Activated CD4-positive, CD25-positive, alpha-beta regulatory T cell (primary cell): ENCODE measurements at places on chromosomes 1 and 21.
A peak's percentile ranks its signal among the peaks of the same experiment; 100 is the strongest.

DNA sequence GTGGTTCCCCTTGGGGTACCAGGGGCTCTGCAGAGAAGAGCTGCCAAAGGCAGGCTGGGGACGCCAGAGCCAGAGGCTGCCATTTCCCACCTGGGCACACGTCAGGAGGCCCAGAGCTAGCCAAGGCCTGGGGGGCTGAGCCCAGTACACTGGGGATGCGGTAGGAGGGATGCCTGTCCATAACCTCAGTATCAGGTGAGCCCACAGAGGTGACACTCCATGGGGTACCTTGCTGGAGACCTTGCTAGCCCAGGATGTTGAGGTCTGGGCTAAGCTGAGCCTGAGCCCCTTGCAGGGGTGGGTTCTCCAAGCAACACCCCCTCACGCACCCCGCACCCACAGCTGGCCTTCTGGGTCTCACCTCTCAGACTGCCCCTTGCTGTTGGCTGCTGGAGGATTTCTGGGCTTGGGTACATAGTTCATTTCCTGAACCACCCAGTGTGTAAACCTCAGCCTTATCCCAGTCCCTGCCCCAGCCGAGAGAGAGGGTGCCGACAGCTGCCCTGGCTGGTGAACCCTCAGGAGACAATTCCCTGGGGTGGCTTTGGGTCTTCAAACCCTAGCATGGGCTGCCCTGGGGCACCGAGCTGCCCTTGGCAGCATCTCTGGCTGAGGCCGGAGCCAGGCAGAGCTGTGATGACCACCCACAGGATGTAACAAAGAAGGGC lies 92.5 kb upstream of the VAMP3 start:
- DNase-seq: no peak

GRCh38 chr1:74771913-74772515 lies 39.1 kb downstream of the TYW3 start:
- no peak for DNase-seq

DNA sequence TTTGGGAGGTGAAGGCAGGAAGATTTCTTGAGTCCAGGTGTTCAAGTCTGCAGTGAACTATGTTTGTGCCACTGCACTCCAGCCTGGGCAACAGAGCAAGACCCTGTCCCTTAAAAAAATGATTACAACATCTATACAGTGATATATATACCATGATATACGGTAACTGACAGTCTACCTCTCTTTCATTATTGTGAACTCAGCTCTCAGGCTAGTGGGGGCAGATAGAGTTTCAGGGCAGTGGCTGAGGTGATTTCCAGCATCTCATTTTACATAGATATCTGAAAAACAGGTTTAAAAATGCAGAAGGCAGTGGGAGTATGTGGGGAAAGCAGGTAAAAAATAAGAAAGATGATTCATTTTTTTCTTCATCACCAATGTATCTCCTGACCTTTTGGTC lies 8.1 kb upstream of the NTNG1 start:
- DNase-seq: no peak

- DNase-seq: no peak
Observed at GRCh38 chr1:226684026-226684425, 55.1 kb downstream of the ITPKB start.

DNA sequence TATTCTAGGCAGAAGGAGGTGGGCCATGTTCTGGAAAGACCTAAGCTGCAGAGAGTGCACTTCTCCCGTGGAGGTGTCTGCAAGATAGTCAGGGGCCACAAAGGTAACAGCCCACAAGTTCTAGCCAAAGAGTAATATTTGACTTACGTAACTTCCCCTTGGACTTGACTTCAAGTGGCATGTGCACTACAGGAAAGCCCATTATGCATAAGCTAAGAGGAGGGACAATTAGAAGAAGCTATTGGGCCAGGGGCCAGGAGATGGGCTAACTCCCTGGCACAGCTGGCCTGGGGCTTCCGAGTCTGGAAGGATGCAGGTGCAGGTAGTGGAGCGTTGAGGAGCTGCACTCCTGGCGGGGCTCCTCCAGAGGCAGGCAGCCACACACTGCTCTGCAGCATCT lies 58.3 kb downstream of the ERG start:
- no peak for DNase-seq

- DNase-seq: no peak
Observed at GRCh38 chr1:206050655-206051235, 2.2 kb upstream of the RHEX start.

GRCh38 chr1:206101351-206102045 lies 15.7 kb downstream of the AVPR1B start:
- DNase-seq: no peak

- DNase-seq: no peak
Observed at GRCh38 chr1:100868364-100868995, 26.2 kb downstream of the EXTL2 start.

- DNase-seq: peak; percentile 13
Observed at GRCh38 chr21:29195981-29196669, 65.7 kb downstream of the MAP3K7CL start.

- no peak for DNase-seq
Observed at GRCh38 chr1:67126111-67126746, 8.5 kb downstream of the C1orf141 start.

GRCh38 chr1:62070384-62071011 lies 124.2 kb upstream of the L1TD1 start:
- no peak for DNase-seq

DNA sequence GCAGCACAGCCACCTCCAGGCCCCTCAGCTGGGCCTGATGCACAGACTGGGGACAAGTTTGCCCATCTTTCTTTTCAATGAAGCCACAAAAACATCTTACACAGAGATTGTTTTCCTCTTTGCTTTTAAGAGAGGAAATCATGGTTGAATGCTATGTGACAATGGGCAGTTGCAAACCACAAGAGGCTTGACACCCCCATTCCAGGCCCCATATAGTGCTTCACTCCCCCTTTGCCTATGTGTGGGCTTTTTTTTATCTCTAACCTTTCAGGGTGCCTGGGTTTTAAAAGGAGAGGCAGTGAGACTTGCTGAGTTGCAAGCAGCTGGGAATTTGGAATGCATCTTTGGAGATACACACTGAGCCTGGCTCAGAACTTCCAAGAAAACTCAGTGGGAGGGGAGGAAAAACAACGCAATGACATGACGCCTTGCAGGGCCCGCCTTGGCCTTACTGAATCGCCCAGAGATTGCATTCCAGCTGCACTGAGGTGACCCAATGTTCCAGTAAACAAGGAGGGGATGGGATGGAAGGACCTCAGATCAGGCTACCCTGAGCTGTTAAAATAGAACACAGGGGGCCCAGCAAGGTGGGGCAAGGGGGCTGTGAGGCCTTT lies 145.2 kb upstream of the ZNF648 start:
- DNase-seq: no peak

DNA sequence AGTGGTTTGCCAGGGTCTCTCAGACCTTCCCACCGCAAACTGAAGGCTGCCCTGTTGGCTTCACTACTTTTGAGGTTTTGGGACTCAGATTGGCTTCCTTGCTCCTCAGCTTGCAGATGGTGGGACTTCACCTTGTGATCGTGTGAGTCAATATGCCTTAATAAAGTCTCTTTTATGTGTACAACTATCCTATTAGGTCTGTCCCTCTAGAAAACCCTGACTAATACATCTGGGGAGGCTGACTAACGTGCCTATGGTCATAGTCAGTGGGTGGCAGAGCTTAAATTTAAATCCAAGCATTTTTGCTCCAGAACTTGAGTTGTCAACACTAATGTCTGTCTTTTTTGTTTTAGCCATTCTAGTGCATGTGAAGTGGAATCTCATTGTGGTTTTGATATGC lies 76.5 kb upstream of the CHODL start:
- DNase-seq: no peak

GRCh38 chr1:76759950-76760349 lies 107.3 kb upstream of the ST6GALNAC5 start:
- DNase-seq: no peak

- no peak for DNase-seq
Observed at GRCh38 chr21:39182484-39183271, 573 bp downstream of the PSMG1 start.
